Stimulated activated CD8-positive, alpha-beta memory T cell treated with anti-CD3 and anti-CD28 coated beads, Interleukin-2, amount 100 ng/mL, for 48 hours (primary cell): ENCODE measurements at places on chromosomes 3 and 15.

DNA sequence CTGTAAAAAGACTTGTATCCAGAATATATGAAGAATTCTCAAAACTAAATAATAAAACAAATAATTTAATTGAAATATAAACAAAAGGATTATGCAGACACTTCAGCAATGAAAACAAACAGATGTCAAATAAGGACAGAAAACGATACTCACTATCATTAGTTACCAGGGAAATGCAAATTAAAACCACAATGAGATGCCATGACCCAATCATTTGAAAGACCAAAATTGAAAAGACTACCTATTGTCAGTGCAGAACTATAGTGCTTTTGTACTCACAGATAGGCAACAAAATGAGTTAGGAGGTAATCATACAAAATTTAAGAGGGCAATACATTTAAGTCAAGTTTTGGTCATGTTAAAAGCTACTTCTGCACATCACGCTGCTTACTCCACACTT, 31.6 kb upstream of the OR5K4 start:
- no peak for DNase-seq

- DNase-seq, result no peak
Observed at GRCh38 chr15:42032376-42033213, 11.8 kb upstream of the PLA2G4E start.

DNA sequence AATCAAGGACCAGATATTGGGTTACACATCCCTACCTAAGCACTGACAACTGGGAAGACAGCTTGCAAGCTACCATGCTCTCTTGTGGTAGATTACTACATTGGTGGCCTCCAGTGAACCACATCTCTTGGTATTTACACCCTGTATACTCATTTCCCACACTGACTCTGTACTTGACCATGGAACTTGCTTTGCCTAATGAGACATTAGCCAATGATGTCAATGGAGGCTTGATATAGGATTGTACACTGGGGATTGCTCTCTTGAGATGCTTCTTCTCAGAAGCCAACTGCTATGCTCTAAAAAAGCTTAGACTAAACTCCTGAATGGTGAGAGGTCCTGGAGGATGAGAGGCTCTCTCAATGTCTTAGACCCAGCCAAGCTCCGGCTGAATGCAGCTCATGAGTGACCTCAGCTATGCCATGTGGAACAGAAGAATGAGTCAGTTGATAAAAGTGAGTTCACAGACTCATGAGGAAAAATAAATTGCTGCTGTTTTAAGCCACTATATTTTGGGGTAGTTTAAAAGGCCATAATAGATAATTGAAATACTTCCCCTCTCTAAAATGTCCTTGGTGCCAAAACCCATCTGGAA, 61.5 kb upstream of the GALNT15 start:
- no peak for DNase-seq

- no peak for DNase-seq
Observed at GRCh38 chr3:152574461-152575079, 260.4 kb upstream of the P2RY1 start.

DNA sequence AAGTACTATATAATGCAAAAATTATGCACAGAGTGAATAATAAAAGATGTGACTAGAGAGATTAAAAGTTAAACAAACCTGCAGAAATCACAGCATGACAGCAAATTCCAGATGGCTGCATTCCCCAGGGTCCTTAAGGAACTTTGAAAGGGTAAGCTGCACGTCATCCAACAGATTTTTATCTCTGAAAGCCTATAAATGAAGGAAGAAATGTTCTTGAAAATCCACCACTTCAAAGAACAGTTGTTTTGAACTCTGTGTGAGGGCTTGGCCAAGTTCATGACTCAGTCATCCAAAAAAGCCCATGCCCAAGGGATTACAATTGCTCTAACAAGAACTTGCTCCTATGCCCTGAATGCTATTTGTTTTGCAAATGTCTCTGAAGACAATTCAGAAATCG, 603.6 kb downstream of the PLOD2 start:
- DNase-seq, result no peak

DNA sequence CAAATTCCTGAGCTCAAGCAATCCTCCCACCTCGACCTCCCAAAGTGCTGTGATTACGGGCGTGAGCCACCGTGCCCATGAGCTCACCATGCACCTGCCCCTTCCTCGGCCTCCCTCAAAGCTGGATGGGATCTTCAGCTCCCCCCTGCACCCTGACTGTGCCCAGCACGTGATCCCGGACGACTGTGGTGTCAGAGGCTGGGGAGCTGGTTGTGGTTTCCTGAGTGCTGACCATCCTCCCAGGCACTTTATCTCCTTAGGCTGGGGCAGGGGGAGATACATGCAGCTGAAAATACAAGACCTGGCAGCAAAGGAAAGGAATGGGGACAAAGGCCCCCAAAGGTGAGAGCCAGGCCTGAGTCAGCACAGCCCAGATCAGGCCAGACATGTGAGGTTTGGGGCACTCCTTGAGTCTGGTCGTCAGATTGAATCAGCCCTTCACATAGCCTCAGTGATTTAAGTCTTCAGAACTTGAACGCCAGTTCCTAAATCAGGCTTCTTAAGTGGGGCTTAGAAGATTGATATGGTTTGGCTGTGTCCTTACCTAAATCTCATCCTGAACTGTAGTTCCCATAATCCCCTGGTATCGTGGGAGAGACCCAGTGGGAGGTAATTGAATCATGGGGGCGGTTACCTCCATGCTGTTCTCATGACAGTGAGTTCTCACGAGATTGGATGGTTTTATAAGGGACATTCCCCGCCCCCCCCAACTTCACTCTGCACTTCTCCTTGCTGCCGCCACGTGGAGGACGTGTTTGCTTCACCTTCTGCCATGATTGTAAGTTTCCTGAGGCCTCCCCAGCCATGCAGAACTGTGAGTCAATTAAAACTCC, 35.8 kb downstream of the PRKCD start:
- DNase-seq, result peak; percentile 8

- no peak for DNase-seq
Observed at GRCh38 chr3:115627180-115628074, 4.1 kb downstream of the GAP43 start.

DNA sequence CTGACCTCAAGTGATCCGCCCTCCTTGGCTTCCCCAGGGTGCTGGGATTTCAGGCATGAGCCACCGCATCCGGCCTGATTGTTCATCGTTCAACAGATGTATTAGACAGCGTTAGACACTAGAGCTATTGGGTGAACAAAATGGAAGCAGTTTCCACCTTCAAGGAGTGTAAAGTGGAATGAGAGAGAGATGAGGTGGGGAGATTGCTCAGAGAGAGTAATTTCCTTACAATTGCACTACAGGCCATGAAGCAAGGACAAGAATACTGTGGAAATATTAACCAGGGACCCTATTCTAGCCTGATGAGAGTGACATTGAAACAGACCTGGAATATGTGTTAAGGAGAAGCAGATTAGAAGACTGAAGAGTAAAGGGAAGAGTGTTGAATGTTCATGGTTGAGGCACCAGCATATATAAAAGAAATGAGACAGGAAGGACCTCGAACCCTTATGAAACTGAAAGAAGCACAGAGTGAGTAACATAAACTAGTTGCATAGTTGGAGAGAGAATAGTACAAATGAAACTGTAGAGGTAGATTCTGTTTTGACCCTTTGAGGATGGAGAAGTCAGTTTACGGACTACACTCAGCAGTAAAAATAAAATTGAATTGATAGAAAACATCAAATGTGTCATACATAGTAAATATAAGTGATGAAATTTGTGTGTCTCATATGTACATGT, 7.2 kb downstream of the RTF1 start:
- DNase-seq, result no peak

GRCh38 chr3:96354742-96355141, 459.7 kb upstream of the EPHA6 start:
- no peak for DNase-seq

GRCh38 chr3:103002425-103003176, 567.8 kb downstream of the ZPLD1 start:
- DNase-seq, result no peak

DNA sequence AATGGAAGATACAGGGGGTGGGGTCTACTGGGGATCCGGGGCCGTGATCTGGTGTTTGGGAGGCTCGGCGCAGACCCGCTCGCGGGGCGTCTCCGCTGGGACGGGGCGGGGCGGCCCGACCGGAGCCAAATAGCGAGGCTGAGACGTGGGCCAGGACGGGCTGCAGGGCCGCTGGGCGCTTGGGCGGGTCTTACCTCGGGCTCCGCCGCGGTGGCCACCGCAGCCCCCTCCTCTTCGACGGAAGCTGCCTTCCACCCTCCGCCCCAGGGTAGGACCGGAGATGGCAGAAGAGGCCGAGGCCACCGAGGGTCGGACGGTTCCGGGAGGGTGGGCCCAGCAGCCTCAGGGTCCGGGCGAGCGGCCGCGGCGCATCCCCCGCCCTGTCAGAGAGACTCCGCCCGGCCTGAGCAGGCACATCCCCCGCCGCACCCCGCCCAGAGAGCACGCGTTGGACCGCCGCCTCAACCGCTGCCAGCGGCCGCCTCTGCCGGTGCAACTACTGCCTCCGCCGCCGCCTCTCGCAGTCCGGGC, 399 bp downstream of the MYO9A start:
- peak; percentile 64 for DNase-seq

- no peak for DNase-seq
Observed at GRCh38 chr15:95296643-95297042, 1033.9 kb upstream of the NR2F2 start.

DNA sequence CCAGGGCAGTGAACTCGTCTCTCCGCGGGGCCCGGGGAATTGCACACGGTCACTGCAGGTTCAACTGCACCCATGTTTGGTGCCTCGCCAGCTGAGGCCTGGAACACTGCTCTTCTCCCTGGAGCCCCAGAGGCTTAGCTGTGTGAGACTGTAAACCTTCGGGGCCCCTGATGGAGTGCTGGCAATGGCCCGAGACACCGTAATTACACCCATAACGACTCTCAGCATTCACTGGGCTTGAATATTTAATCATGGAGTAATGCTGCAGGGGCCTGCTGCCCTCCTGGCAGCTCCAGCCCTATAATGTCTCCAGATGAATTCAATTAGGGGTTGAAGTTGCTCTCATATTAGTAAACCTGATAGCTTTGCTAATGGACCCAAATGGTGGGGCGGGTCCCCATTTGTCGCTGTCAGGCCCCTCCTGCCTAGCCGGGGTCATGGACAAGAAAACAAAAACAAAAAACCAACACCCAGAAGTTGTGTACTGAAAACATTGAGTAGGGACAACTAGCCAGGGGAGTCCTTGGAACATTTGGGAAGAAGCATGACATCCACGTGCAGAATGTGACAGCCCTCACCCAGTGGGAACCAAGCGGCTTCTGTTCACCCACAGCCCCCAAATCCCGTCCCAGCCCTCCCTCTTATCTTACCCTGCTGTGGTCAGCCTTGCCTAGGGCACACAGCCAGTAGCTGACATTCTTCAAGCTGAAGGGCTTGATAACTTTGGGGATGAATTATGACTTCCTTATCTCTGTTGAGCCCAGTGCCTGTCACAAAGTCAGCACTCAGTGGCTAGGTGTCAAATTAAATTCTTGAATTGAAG, 74.3 kb upstream of the SCN5A start:
- no peak for DNase-seq

DNA sequence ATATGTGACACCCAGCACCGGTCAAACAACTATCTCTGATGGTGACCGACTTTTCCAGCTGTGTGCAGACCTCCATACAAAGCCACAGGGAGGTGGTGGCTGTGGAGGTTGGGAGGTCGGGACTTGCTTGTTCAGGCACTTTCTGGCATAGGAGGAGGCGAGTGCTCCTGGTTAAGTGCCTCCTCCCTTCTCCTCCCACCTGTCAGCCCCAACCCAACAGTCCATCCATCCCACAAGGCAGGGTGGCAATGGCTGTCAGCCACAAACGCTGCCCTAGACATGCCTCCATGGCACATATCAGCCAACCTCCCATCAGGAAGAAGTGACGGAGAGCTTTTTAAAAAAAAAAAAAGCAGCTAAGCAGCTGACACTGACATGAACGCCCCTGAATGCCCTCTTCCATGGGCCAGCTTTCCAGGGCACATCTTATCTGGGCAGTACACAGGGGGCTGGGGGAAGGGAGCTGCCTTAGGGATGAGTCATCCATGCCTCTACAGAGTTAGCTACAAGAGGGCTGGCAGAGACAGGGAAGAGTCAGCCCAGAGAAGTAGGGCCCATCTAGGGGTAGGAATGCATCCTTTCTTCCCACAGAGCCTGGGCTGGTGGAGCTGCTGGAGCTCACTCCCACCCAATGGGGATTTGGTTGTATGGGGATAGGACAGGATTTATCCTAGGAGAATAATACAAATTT, 41.2 kb downstream of the CCDC12 start:
- no peak for DNase-seq

- no peak for DNase-seq
Observed at GRCh38 chr3:22322861-22323260, 571.9 kb upstream of the ZNF385D start.

DNA sequence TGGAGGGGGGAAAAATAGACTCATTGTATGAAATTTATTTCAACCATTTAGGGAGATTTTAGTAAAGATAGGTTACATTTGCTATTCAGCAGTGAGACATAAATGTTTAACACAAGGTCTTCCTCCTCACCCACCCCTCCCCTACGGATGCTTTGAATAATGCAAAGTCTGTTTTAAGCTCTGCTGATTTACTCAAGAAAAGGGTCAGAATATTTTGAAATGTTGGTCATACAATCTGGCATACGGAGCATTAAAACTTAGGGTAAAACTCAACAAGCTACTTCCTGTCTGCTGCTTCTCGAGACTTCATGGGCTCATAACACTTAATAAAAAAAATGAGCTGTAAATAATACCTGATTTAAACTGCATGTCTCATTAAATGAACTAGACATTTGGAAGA, 156.3 kb downstream of the WNT5A start:
- no peak for DNase-seq

DNA sequence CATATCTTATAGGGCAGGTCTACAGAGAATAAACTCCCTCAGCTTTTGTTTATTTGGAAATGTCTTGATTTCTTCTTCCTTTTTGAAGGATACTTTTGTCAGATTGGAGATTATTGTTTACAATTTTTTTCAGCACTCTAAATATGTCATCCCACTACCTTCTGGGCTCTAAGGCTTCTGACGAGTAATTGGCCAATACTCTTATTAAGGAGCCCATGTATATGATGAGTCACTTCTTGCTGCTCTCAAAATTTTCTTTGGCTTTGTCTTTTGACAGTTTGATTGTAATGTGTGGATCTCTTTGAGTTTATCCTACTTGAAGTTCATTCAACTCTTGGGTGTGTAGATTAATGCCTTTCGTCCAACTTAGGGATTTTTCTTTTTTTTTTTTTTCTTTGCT, 28.9 kb upstream of the CD200R1L start:
- no peak for DNase-seq

GRCh38 chr15:73851689-73852088, 21.7 kb upstream of the TBC1D21 start:
- peak; percentile 10 for DNase-seq

GRCh38 chr3:37700466-37701248, 161.0 kb upstream of the CTDSPL start:
- no peak for DNase-seq

DNA sequence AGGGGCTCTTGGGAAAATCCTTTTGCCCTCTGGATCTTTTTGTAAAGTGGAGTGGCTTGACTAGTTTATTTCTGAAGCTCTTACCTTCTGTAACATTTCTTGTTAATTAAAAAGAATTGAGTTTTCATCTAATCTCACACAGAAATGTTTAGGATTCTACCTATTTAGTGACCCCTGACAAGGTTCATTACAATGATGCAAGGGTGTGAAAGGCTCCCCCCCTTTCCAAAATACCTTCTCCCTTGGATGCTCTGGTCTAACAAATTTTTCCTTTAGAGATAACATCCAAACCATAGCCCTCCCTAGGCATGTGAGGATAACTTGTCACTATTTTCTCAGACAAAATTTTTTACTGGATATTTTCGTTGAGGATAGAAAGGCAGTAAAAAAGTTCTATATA, 223.9 kb downstream of the THRB start:
- DNase-seq, result no peak
